ENCODE measurements at places on chromosomes 6 and 20.

GRCh38 chr6:20891161-20891560 lies 356.9 kb downstream of the CDKAL1 start:
- no peak for DNase-seq

- no peak for DNase-seq
Measured at GRCh38 chr6:101443315-101443714, 49.8 kb downstream of the GRIK2 start.

- DNase-seq: no peak
Measured at GRCh38 chr6:142296975-142297604, 4.7 kb upstream of the ADGRG6 start.

GRCh38 chr6:622462-622861 lies 34.4 kb downstream of the HUS1B start:
- DNase-seq: peak; percentile 31
